Right atrium auricular region (tissue), 2 donors: ENCODE measurements at places on chromosomes 16 and 17. TPM values are rescaled to one million over a fixed set of nuclear protein-coding genes. Genes with fewer than 3 reads are reported as not detected.

DNA sequence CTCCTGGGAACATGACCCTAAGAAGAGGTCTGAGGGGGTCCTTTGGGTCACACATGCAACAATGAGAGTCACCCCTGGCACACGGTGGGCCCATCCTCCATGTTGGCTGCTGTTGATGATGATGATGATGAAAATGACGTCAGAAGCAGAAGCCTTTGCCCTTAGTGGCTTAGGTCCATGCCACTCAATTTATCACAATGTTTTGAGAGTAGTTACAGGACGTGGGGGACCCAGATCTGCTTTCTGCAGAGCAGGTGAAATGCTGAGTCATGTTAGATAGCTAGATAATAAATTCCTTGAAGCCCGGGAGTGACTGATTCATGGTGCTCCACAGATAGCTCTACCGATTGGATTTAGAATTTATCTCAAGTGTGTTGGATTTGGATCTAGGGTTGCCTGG is 53.9 kb downstream of the VPS35L start:
- no peak for DNase-seq

The C16orf96 gene
- 0.24 TPM for total RNA-seq

DNA sequence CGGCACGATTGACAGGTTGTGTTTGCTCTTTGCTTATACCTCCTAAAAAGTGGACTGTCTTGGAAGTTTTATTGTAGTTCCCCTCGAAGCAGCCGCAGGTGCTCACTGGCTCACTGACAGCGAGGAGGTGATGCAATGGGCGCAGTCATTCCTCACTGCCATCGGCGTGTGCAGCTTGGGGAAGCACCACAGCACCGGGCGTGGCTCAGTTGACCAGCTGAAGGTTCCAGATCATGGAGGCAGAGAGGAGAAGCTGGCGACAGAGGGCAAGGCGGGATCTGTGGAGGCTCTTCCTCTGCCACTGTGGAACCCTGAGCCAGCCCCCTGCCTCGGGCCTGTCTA is 72.1 kb upstream of the TNRC6C start:
- DNase-seq = peak; percentile 69

GRCh38 chr17:49132317-49132698 is 261 bp upstream of the B4GALNT2 start:
- no peak for DNase-seq

The IRX3 gene
- total RNA-seq = 21.6 TPM

The KRT39 gene
- total RNA-seq = not detected

The ZNF205 gene
- 12.4 TPM for total RNA-seq
